ENCODE measurements at places on chromosomes 6 and 20.
A peak's percentile ranks its signal among the peaks of the same experiment; 100 is the strongest.

DNA sequence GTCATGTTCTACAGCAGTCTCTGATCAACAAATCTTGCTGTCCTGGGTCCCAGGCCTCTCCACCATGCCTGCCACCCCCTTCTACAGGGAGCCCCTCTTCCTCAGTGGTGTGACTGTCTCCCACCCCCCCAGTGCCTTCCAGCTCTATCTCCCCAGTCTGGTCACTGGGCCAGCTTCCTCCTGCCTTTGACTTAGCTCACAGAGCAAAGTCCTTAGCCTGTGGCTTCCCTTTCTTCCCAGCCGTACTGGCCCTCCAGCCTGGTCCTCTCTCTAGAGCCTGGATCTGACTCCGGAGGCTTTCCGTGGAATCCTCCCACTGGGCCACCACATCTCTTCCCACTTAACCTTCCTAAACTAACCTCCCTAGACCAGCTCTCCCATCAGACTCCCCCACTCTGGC is 17.0 kb downstream of the MAPK13 start:
- DNase-seq = no peak

- no peak for DNase-seq
These were observed 193.1 kb downstream of the DOK5 start for GRCh38 chr20:54668271-54669039.

- no peak for DNase-seq
These were observed 1.4 kb downstream of the TOP1 start for GRCh38 chr20:41030061-41030460.

GRCh38 chr20:40986774-40987173 is 41.8 kb upstream of the TOP1 start:
- DNase-seq = no peak

- no peak for DNase-seq
These were observed 5.2 kb downstream of the MBOAT1 start for GRCh38 chr6:20207088-20207418.

DNA sequence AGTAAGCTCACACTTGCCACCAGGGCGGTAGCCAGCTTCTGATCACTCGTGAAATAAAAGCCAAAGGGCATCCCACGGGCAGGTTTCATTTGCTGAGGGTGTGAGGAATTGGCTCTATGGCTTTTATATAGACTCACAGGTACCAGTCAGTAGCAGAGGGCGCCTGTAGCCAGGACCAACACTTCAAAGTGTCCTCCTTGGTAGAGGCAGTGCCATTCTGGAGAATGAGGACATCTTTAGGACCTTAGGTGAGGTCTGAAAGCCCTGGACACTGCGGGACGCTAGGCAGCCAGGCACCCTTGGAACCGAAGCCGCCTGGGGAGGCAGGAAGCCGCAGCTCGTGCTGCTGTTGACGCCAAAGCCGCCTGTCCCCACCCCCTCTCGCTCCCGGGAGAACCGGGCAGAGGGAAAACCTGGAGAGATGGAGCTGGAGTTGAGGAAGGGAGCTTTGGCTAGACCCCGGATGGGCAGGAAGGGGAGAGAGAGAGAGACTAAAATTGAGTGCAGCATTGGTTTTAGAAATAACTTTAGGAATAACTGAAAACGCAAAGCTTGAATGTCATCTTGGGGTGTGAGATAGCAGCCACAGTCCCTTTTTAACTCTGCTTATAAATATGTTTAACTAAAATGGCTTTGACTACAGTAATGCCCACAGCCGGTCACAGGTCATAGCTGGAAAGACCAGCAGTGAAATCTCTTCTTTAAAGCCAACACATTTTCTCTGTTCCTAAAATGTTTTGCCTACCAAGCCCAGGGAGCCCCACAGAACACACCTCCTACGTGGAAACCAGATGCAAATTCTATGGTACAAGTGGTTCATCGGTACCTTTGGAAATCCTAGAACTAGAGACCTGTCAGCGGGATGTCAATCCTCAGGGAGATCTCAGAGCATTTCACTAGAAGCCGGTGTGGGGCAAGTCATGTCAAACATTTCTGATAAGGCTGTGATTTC is 128.5 kb upstream of the CDYL start:
- DNase-seq = peak; percentile 71

DNA sequence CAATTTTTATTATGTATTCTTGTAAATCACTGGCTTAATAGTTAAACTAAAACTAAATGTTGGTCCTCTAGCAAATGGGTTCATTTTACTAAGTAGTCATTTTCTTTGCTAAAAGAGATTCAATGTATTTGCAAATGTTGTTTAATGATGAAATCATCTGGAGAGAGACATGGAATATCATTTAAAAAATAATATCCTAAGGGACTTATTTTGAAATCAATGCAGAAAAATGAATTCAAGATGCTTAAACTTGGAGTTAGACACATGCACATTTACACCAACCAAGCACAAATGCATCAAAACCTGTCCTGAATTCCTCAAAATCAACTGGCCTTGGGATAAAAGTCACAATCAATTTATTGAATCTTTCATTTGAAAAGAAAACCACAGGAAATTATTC is 165.0 kb upstream of the RNF217 start:
- no peak for DNase-seq

DNA sequence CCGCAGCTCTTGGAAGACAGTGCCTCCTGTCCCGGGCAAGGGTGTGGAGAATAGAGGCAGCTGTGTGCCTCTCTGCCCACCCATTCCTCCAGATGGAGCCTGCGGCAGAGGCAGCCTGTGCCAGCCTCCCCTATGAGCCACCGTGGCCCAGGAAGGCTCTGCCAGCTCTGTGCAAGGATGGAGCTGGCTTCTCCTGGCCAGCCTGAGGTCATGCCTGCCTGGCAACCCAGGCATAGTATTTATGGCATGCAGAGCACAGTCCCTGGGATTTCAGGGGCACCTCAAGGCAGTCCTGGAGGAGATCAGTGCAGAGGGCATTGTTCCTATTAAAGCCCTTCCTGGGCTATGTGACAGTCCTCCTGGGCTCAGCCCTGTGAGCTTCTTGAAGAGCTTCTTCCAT is 1.5 kb downstream of the EPB41L1 start:
- DNase-seq = no peak

DNA sequence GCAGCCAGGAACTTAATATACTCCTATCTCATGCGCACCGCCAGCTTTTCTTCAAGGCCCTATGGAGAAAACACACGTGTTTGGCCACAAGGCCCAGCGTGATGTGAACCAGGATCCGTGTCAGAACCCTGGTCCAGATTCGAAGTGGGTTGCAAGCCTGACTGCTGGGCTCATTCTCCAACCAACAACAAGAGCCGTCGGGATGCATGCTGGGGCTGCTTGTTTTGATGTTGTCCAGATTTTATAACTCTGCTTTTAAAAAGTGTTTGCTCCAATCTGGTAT is 463 bp upstream of the SLC22A2 start:
- no peak for DNase-seq

GRCh38 chr6:105401247-105402089 is 1.4 kb downstream of the PREP start:
- no peak for DNase-seq

- DNase-seq = no peak
These were observed 25.8 kb upstream of the SEC63 start for GRCh38 chr6:107983811-107984210.

DNA sequence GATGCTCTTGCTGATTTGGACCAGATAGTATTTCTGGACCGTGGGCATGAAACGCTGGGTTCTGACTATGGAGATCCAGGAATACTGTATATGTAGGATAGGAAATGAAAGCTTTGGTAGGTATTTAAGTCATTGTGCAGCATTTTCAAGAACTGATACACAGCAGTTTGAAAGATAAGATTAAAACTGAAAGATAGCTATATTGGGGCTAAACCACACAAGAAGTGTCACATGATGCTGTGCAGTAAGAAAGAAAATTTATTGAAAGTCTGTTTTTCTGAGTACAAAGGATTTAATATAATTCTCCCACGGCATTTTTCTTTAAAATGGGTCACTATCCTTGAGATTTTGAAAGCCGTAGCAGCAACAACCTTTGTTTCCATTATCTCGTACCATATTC is 305 bp downstream of the IL17A start:
- DNase-seq = no peak

- no peak for DNase-seq
These were observed 31.4 kb upstream of the FBXO9 start for GRCh38 chr6:53033764-53034163.

DNA sequence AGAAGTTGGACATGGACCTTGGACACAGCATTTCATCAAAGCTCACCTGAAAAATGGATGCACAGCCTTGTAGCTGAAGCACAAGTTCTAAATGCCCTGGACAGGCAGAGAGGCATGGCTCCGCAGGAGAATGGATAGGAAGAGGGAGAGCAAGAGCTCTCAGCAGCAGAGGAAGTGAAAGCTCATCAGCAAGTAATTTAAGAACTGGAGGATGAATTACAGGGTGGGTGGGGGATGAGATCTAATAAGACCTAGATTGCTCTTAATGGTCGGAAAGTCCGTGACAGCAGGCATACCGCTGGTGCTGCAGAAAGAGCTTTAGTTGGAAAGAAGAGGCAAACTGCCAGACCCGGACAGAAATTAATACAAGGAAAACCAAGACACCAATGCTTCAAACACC is 37.3 kb upstream of the SAYSD1 start:
- no peak for DNase-seq

- DNase-seq = no peak
These were observed 316.3 kb downstream of the SLC35F1 start for GRCh38 chr6:118223316-118223715.

DNA sequence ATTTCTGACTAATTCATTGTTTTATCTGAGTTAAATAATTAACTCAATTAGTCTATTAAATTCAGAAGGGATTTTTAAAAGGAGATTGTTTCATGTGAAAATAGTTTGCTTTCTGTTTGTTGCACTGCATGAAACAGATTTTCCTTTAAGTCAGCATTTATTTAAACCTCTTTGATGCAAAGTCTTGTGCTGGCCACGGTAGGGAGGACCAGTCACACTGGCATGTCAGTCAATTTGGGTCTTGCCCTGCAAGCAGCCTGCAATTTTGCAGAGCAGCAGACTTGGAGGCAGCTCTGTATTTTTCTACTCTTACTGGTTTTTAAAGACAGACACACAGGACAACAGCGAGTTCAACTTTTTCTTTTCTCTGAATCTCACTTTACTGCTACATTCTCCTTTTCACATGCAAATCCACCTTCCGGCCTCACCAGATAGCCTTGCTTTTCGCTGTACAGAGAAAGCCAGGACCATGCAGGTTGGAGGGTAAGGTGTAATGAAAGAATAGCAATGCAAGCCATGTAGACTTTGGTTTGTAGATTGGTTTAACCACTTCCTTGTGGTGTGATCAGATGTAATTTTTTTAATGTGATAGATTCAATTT is 689.9 kb upstream of the AGPAT4 start:
- peak; percentile 20 for DNase-seq

DNA sequence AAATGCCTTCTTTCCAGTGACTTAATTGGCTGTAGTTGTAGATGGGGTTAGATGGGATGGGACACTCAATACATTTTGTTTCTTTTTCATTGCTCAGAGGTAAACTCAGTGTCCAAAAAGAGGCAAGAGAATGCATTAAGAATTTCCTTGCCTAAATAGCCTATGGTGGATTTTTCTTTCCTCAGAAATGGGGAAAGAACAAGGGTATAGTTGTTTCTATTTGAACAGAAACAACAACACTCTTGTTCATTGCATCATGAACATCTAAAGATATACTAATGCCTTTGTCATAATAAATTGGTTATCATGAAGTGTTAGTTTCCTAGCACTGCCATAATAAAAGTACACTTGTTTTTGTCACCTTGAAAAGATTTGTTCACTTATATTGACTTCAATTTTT is 14.6 kb upstream of the DEFB123 start:
- DNase-seq = no peak

GRCh38 chr20:24364482-24364881 is 104.9 kb upstream of the SYNDIG1 start:
- DNase-seq = no peak

DNA sequence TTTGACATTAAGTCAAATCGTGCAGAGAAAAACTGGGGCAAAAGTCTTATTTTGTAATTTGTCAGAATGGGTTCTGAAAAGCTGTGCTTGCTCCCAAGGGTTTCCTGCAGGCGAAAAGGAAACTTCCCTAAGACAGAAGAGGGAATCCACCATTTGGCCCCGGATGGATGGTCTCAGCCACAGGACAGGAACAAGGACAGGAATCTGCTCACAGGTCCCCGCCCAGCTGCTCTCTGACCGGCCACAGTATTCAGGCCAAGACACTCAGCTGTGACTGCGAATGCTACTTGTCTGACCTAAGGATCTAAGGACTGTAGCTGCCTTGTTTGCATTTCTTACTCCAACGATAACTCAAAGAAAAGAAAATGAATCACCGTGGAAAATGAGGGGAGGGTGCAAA is 197.0 kb downstream of the BMP7 start:
- no peak for DNase-seq

- DNase-seq = no peak
These were observed 13.4 kb downstream of the CAPN11 start for GRCh38 chr6:44171899-44172546.

- no peak for DNase-seq
These were observed 28.4 kb downstream of the LHFPL5 start for GRCh38 chr6:35833536-35833935.

DNA sequence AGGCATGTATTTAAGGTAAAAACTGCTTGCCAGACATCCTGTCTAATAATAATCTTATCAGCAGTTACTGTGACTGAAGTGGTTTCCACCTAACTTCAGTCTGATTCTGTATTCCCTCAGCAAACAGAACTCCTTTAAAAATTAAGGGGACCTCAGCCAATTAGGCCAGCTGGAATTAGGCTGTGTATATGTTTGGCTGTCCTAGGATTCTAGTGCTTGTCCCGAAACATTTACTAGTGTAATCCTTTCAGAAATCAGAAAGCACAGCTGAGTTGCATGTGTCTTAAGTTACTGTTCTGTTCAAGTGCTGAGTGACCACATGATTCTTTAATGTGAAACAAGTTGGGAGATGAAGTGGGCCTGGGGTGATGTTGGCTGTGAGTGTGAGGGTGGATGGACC is 120.9 kb upstream of the SUPT3H start:
- no peak for DNase-seq

GRCh38 chr20:39504710-39505094 is 542.6 kb downstream of the DHX35 start:
- DNase-seq = no peak

GRCh38 chr6:26202811-26203583 is 115.8 kb downstream of the HFE start:
- DNase-seq = no peak

DNA sequence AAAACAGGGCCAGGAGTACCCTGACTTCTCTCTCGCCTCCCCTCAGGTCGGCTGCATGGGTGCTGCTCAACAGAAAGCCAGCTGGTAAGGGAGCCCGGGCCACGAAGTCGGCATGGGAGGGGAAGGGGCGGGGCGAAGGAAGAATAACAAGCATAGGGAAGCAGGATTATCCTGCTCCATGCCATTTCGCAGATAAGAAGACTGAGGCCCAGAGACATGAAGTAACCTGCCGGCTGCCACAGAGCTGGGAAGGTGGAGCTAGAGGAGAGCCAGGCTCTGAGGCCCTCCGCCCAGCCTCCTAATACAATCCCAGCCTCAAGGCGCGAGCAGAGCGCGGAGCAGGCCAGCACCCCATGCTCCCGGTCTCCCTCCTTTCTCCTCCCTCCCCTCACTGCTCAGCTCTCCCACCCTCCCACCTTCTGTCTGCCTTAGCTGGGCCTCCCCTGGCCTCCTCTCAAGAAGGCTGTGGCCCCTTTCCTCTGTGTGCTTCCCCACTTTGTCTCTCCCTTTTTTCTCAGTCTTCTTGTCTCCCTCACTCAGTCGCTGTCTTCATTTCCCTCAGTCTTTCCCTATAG is 13.2 kb upstream of the HMGA1 start:
- no peak for DNase-seq
